Progenitor cell of endocrine pancreas (in vitro differentiated cells): ENCODE measurements at places on chromosomes 12 and 14. TPM values are rescaled to one million over a fixed set of nuclear protein-coding genes. Genes with fewer than 3 reads are reported as not detected.

GRCh38 chr12:19852100-19852855 is 413.0 kb downstream of the AEBP2 start:
- no peak overlapping the region for H3K4me3 ChIP-seq
- H3K27me3 ChIP-seq = no peaks in the 10 kb centered on the region
- H3K27ac ChIP-seq = no peak overlapping the region
- peaks cover 11% of the 10 kb centered on the region for H3K36me3 ChIP-seq
- DNase-seq = no peak

- DNase-seq = no peak
- no peak overlapping the region for H3K4me3 ChIP-seq
- H3K36me3 ChIP-seq = peaks cover 28% of the 10 kb centered on the region
- no peaks in the 10 kb centered on the region for H3K4me1 ChIP-seq
- no peaks in the 10 kb centered on the region for H3K27me3 ChIP-seq
- no peak overlapping the region for H3K27ac ChIP-seq
These were observed 11.0 kb downstream of the FKBP3 start for GRCh38 chr14:45123271-45123670.

Gene NEUROD4
- not detected in 2 replicates for total RNA-seq

Gene DIP2B
- 29.7 and 30.2 TPM in 2 replicates for total RNA-seq
